Dermis microvascular lymphatic vessel endothelial cell (primary cell): ENCODE measurements at places on chromosomes 1 and 21.

- DNase-seq: no peak
These were observed 144.2 kb upstream of the BEND5 start for GRCh38 chr1:48920851-48921250.

GRCh38 chr1:158285756-158286241, 3.9 kb upstream of the CD1C start:
- DNase-seq: peak; percentile 2

DNA sequence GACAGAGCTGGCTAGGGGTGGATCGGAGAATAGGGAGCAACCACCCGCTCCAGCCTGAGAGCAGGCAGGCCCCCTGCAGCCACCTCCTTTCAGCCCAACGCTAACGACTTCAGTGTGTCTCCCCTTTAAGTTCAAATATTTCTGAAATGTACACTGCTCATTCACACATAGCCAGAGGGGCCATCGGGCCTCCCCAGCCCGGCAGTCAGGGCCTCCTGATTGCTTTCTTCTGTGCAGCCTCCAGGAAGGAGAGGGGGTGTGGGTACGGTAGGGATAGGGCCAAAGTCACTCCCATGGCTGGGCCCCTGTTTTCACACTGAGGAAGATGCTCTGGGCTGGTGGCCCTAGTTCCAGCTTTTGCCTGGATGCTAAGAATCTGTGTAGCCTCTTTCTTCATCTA, 64.8 kb downstream of the EPHB2 start:
- DNase-seq: no peak

- no peak for DNase-seq
These were observed 220.9 kb upstream of the JUN start for GRCh38 chr1:59004755-59005154.

DNA sequence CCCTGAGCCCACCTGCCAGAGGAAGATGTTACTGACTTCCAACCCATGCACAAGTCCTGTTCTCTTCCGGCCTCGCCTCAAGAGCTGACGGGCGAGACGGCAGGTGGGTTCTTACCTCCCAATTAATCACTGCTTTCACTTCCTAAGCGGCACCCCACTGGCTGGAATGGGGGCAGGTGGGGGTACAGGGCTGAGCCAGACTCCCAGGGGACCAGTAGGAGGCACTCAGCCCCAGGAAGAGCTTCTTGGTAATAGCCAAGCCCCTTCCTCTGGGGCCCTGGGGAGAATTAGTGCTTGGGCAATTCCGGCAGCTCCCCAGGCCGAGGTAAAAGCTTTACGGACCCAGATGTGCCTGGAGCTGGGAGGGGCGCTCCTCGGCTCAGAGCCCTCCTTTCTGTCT, 9.7 kb downstream of the CNTN2 start:
- DNase-seq: no peak

GRCh38 chr1:235483090-235483489, 21.2 kb downstream of the B3GALNT2 start:
- DNase-seq: no peak
